Myocyte (in vitro differentiated cells): ENCODE measurements at places on chromosomes 11 and 22. TPM values are rescaled to one million over a fixed set of nuclear protein-coding genes. Genes with fewer than 3 reads are reported as not detected.

DNA sequence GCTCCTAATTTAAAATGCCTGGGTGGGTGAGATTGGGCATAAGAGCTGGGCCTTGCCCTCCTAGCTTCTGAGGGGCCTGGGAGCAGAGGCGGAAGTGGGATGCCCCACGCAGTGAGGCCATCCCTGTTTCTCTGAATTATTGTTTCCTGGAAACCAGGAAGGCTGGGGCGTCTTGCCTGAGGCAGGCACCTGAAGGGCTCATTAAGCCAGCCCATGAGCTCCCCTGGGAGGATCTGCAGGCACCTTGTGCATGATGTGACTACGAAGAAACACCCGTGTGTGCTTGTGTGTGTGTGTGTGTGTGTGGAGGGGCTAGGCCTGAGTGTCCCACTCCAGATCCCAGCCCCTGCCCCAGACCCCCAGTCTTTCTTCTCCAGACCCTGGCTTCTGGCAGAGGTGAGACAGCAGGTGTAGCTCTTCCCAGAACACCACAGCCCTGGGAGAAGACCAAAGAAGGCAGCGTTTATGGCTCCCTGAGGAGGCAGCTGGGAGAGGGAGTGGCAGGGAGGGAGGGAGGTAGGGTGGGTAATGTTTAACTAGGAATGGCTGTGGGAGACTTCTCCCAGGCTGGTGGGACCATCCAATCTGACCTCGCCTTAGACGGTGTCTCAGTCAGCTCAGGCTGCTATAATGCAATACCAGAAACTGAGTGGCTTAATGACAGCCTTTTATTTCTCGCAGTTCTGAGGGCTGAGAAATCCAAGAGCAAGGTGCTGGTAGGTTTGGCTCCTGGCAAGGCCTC lies 2.1 kb upstream of the BATF2 start:
- peak; percentile 46 for DNase-seq

Gene F2
- not detected in 2 replicates for total RNA-seq

DNA sequence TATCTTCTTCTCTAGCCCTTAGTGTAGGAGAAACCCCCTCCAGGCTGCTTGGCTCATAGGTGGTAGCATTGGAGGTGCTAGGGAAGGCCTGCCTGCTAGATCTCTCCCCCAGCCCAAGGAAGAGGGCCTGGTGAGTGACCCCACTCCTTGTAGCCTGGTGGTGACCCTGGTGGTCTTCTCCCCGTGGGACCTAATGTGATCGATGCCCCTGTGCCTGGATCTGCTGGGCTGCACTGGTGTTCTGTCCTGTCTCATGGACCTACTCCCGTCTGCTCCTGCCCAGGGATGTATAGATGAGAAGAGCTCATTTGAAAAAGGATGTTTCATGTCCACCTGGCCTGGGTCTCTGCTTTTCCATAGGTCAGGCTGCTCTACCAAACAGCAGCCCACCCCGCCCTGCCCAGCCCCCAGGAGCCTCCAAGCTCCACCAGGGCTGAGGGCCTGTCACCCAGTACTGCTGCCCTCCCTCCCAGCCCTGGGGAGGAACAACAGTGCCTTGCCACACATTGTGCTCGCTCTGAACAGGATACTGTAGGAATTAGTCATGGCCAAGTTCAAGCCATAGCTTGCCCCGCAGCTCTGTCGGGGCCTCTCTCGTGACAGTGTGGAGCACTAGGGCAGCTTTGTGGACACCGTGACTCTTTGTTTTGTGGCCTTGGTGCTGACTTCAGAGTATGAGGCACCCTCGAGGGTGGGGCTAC lies 19.7 kb downstream of the SLC37A2 start:
- peak; percentile 83 for DNase-seq

DNA sequence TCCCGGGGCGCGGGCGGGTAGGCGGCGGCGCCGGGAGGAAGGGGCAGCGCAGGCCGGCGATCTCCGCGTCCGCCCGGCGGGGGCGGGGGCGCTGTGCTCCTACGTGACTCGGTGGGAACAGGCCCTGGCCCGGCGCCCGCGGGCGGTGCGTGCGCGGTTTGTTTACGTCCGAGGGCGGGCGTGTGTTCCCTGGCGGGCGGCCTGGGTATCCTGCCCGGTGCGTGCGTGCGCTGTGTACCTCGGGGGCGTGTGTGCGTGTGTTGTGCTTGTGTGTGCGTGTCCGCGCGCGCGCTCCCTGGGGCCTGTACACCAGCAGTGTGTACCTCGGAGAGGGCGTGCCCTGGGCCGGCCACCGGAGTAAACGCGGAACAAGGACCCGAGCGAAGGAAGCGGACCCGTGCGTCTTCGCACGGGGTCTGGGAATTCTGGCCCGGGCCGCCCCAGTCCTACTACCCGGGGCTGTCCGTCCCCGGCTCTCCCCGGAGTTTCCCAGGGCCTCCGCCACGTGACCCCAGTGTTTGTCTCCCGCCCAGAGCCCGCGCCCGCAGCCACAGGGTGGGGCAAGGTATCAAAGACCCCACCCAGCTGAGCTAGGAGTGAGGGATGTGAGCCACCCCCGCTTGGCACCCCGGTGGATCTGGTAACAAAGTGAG lies 769 bp downstream of the MAFF start:
- peak; percentile 63 for DNase-seq

DNA sequence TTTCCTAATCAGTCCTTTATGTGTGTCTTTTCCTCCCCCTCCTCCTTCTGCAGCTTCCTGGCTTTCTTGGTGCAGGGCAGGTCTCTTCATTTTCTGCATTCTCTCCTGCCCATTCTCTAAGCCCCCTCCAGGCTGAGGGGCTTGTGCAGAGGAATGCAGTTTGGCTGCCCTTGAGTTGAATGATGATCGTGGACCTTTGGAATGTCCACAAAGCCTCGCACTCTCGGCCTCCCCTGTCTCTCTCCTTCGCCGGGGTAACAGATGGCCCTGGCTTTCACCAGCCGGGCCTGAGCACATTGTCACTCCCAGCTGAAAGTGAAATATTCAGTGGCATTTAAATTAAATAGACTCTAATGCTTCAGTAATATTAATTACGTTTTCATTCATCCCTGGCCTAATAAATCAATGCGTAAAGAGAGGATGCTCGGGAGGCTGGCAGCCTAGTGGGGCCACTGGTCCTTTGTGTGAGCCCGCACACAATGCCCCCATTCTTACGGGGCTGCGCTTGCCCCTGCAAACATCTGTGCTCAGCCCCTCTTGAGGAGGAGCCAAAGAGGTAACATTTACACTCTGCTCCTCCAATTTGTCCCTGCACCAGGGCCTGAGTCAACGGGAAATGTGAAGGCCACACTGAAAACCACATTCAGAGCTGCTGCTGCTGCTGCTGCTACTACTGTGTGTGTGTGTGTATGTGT lies 64.9 kb upstream of the PAX6 start:
- DNase-seq, result no peak

DNA sequence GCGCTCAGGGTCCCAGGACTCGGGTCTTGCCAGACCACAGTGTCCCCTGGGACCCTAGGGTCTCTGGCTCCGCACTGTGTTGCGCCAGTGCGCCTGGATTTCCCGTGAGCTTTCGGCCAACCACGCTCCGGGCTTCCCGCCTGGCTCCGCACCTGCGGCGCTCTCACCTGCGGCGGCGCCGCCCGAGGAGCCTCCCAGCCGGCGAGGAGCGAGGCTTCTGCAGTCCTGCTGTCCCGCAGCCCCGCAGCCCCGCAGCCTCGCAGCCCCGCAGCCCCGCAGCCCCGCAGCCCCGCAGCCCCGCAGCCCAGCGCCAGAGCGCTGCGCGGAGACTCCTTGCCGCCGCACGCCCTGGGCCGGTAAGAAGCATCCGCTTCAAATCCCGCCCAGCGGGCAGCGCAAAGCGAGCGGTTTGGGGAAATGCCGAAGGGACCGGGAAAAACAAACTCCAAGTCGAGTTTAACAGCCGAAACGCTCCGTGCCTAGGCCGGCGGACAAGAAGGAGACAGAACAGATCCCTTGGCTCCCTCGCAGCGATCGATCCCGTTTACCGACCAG lies 939 bp downstream of the ALX4 start:
- no peak for DNase-seq
